ENCODE measurements at places on chromosomes 4 and X.

DNA sequence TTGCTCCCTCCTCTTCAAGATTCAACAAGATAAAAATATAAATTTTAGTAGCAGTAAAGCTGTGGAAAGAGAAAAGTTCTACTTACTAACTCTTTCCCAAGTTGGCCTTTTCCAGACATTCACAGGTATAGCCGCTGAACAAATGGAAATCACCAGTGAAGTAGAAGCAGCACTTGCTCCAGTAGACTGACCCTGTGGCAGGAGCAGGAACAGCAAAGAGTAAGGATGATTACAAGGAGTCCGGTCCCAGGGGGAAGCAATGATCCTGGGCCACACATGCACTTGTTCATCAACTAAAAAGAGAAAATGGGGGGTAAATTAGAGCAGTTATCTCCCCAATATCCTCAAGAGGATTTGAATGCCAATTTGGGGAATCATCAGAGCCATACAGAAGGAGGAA, 184.9 kb downstream of the NAF1 start:
- no peak for DNase-seq

DNA sequence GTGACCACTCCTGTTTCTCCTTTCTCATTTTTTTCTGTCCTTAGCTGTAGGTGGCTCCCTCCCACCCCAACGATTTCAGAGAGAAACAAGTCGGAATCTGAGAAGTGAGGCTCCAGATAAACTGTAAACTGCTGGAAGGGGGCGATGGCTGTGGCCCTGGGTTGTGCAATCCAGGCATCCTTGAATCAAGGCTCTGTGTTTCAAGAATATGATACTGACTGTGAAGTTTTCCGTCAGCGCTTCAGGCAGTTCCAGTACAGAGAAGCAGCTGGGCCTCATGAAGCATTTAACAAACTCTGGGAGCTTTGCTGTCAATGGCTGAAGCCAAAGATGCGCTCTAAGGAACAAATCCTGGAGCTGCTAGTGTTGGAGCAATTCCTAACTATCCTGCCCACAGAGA, 37.7 kb downstream of the ETDC start:
- DNase-seq: no peak

DNA sequence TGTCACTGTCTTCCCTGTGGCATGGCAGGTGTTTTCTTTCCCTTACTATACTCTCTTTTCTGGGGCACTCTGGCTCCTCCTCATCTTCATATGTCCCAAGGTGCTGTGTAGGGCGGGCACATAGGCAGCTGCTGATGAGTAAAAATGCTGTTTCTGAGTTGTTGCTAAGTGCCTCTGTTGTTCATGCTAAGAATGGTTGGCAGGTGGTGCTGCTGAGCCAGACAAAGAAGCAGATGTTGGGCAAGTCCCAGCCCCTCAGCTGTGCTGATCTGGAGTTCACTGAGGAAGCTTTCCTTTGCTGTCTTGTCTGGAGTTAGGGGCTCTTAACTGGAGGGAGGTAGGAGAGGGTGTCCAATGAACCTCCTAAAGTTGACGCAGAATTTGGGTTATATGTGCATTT, 40.6 kb downstream of the HADH start:
- peak; percentile 23 for DNase-seq

DNA sequence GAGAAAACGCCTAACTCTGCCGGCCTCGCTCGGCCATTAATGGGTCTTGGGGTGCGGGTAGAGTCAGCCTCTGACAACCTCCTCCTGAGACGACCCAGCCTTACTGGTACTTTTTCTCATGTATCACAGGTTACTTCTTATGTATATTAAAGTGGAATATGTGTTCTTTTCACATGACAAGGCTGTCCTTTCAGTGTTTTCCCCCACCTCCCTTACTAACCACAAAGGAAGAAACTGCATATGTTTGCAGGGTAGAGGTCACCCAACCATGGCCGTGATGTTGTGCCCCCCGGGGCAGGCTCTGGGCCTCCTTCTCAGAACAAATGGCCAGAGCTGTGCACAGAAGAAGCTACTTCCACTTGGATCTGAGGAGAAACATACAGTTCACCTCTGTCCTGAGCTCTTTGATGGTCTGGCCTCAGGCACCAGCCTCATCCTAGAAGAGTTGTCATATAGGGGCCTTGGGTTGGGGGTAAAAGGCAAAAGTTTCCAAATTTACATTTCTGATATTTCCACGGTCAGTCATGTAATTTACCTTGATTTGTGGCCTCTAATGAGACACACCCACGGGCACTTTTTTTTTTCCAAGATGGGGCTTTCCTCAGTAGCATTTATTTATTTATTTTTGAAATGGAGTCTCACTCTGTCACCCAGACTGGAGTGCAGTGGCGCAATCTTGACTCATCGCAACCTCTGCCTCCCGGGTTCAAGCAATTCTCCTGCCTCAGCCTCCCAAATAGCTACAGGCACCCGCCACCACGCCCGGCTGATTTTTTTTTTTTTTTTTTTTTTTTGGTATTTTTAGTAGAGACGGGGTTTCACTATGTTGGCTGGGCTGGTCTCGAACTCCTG, 1.9 kb downstream of the SOWAHD start:
- DNase-seq: no peak

GRCh38 chr4:76639288-76639687, 204.3 kb downstream of the SHROOM3 start:
- DNase-seq: no peak

- DNase-seq: no peak
Measured at GRCh38 chr4:2059726-2060602, 837 bp downstream of the NAT8L start.

Measured in stimulated activated CD8-positive, alpha-beta memory T cell treated with anti-CD3 and anti-CD28 coated beads, Interleukin-7, amount 100 ng/mL, for 1 hour (primary cell).